ENCODE measurements at places on chromosomes 1 and 21.

- peak; percentile 73 for DNase-seq
Observed at GRCh38 chr1:66374561-66375111, 159.3 kb upstream of the SGIP1 start.

DNA sequence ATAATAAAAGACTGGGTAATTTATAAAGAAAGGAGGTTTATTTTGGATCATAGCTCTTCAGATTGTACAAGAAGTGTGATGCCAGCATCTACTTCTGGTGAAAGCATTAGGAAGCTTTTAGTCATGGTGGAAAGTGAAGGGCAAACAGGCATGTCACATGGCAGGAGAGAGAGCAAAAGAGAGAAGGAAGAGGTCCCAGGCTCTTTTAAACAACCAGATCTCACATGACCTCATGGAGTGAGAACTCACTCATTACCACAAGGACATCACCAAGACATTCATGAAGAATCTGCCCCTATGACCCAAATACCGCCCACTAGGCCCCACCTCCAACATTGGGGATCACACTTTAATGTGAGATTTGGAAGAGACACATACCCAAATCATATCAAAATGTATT, 10.0 kb downstream of the RPTN start:
- no peak for DNase-seq

GRCh38 chr1:53172426-53173128, 24.0 kb upstream of the CPT2 start:
- DNase-seq = peak; percentile 22

DNA sequence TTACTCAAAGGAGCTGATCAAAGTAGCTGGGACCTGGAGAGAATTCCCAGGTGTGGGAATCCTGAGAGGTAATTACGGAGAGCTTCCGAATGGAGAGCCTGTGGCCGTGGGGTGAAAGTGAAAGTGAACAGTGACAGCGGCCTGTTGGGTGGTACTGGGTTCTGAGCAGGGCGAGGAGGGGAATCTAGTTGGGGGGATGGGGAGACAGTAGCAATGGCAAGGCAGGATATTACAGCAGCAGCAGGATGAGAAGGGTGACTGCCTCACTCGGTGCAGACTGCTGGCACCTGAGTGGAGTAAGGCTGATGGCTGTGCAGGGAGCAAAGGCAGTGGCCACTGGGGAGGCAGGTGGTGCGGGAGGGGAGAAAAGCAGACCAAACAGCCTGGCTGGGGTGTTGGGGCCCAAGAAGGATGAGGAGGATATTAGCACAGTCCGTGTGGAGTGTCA, 70.3 kb upstream of the PRDX6 start:
- peak; percentile 22 for DNase-seq

DNA sequence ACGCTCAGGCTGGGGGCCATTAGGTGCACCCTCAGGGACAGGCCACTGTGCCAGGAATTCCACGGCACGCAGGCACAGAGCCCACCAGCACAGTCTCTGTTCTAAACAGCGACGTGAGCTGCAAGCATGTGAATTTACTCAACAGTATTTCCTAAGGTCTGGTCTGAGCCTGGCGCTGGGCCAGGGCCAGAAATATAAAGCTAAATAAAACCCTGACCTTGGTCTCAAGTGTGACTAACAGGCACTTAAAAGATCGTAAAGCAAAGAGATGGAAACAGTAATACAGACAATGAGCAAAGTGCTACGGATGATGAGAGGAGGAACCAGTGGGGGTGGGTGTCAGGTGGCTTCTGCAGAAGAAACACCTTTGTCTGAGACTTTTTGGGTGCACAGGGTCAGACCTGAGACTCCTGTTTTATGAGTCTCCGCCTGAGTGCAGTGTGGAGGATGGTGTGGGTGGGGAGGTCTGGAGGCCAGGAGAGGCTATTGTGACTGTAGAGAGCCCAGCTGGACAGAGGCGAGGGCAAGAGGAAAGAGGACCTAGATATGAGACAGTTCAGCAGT, 53.4 kb upstream of the EDN2 start:
- peak; percentile 33 for DNase-seq

GRCh38 chr1:187883356-187883755, 1054.6 kb downstream of the PLA2G4A start:
- DNase-seq = no peak

GRCh38 chr1:223802032-223802431, 43.7 kb downstream of the TP53BP2 start:
- DNase-seq = no peak

DNA sequence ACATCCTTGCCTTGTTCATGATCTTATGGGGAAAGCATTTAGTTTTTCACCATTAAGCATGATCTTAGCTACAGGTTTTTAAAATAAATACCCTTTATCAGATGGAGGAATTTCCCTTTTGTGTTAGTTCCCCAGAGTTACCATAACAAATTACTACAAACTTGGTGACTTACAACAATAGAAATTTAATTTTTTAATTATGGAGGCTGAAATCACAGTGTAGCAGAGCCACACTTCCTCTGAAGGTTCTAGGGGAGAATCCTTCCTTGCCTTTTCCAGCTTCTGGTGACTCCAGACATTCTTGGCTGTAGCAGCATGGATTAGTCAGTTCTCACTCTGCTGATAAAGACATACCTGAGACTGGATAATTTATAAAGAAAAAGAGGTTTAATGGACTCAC, 18.5 kb downstream of the MIGA1 start:
- no peak for DNase-seq

DNA sequence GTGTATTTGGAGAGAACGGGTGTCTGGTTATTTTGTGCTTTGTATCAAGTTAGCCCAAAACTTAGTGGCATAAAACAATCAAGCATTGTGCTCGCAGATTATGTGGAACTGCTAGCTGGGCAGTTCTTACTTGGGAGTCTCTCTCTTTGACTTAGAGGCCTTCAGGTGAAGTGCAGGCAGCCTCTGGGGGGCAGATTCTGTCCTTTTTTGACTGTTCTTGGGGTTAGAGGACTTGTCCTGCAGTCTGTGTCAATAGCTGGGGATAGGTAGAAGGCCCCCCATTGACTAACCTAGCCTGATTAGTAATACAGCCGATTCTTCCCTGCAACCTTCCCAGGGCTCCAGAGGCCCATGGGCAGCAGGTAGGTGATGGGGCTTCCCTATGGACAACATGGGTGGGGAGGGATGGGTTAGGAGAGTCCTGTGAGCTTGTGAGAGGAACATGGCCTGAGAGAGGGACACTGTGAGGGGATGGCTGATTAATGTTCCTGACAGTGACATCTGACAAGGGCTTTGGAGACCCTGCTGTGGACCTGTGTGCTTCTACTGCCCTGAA, 37.2 kb upstream of the ACOT11 start:
- DNase-seq = no peak

Measured in ACHN (cell line).